Right atrium auricular region (tissue), 2 donors: ENCODE measurements at places on chromosomes 4 and X. TPM values are rescaled to one million over a fixed set of nuclear protein-coding genes. Genes with fewer than 3 reads are reported as not detected.

GRCh38 chr4:74039315-74039763, 850 bp upstream of the CXCL3 start:
- no peak for DNase-seq

DNA sequence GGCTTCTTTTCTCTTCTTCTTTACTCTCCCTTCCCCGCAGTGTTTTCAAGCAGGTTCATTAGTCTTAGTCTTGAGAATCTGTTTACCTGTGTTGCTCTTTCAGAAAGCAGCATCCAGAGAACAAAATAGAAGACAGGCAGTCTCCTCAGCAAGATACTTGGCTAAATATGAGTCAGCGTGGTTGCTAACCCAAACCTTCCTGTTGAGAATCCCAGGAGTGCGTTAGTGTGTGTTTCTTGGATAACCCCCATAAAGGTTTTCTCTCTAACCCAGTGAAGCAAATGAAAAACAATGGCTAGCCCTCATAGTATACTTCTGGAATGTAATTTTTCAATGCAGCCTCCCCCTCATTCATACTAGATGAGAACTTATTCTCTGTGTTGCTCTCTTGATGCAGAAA, 41.1 kb downstream of the BMPR1B start:
- no peak for DNase-seq

- DNase-seq = no peak
Observed at GRCh38 chr4:185096032-185096653, 46.9 kb upstream of the SLC25A4 start.

CABS1 gene
- total RNA-seq = not detected

QRFPR gene
- total RNA-seq = 1.6 TPM

- no peak for DNase-seq
Observed at GRCh38 chr4:21656832-21657231, 291.7 kb downstream of the KCNIP4 start.

GRCh38 chr4:116847616-116848015, 237.8 kb downstream of the TRAM1L1 start:
- DNase-seq = no peak
